Ascending aorta (tissue), 2 donors: ENCODE measurements at places on chromosomes 5 and 9.

- DNase-seq, result no peak
Measured at GRCh38 chr5:92822183-92822582, 758.8 kb downstream of the NR2F1-AS1 start.

DNA sequence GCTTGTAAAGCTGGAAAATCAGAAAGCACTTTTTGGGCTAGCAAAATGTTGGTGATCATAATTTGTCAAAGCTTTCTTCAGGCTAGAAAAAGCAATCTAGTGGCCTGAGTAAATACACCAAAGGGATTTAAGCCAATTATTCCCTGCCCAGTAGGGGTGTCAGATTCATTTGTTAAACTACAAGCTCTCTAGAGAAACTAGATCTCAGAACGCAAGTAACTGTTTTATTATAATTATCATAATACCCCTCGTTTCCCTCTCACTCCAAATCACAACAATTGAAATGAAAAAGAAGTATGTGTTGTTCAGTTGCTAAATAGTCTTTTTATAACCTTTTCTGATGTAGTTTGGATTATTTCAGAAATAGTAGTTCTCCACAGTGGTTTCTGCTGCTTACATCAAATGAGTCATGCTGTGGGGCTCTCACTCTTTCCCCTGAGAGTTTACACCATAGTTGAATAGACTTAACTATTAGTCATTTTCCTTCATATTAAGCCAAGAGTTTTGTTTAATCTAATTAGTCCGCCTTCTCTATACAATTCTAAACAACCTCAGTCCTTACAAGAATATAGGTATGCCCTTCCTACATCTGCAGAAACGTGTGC is 918.6 kb upstream of the DMAC1 start:
- no peak for DNase-seq

- no peak for DNase-seq
Measured at GRCh38 chr5:137015540-137016116, 483.5 kb downstream of the SPOCK1 start.

DNA sequence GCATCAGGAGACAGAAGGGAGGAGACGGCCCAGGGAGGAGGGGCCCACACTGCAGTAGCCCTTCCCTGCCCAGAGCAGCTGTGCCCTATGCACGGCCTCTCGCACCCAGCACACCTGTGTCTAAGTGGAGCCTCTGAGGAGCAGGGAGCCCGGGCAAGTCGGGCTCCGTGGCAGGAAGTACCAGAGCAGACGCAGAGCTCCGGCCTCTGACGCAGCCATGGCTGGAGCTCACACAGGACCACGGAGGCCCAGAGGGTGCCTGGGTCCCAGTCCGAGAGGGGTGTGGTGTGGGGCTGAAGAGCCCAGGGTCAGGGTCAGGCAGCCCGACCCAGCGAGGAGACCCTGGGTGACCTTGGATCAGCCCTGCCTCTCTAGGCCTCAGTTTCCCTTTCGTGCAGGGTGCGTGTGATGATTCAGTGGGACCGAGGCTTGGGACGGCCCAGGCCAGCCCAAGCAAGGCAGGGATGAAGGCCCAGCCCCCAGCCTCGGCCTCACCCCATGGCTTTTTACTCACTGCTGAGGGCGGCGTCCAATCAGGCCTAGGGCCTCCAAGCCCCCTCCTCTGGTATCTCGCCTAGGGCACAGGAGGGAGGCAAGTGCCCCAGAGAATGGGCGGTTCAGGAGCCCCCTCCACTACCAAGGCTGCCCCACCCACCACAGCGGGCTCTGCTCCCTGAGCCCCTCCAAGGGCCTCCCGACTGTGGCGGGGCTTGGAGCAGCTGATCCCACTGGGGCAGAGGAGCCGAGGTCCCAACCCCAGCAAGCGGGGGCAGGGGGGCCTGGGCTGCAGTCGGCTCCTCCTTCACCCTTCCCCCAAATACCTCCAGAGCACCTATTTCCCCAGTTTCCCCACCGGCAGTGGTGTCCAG is 4.3 kb upstream of the AGPAT2 start:
- DNase-seq, result no peak

DNA sequence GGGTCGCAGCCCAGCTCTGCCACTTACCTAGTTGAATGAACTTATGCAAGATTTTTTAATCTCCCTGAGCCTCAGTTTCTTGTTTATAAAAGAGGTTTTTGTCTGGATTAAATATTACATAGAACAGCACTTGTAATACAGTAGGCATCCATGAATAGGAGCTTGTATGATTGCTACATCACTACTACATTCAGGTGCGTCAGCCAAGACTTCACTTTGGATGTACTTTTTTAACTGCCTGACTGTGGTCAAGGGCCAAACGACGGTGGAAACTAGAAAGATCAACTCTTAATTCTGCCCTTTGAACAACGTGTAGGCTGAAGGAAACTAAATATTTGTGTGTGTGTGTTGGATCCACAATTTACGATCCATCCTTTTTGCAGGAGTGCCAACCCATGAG is 172.8 kb downstream of the RFK start:
- no peak for DNase-seq

GRCh38 chr9:91541734-91542133 is 118.1 kb upstream of the NFIL3 start:
- no peak for DNase-seq

GRCh38 chr9:13608451-13608850 is 329.0 kb upstream of the MPDZ start:
- DNase-seq, result no peak

DNA sequence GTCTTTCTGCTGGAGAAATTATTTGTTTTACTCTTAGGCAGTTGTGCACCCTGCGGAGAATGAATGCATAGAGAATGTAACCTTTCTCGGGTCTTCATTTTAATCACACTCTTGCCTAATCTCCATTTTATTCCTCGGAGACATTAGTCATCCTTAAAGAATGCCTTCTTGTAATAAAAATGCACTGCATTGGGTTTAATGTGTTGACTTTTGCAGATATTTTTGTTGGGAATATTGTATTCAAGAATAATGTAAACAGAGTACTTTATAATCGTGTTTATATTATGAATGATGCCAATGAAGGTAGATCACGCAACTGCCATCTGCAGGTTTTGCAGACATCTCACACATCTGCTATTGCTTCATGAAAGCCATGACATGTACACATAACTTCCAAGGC is 1093.9 kb upstream of the CDH6 start:
- no peak for DNase-seq

GRCh38 chr5:22460189-22460588 is 393.0 kb downstream of the CDH12 start:
- no peak for DNase-seq

- no peak for DNase-seq
Measured at GRCh38 chr5:175902026-175902425, 30.6 kb downstream of the CPLX2 start.

DNA sequence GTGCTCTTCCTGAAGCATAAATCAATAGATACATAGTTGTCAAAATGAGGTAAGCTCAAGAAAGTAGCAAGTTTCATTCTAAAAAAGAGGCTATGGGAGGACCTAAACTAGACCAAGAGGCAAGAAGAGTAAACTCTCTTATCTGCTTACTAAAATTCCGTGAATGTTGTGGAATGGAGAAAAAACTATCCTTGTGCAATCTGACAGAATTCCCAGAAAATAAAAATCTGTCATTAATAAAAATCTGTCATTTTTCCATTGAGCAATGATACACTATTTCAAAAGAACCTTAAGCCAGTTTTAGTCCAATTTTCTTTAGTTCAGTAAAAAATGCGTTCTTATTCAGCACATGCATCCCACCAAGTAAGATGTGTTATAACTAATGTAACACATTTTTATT is 15.9 kb upstream of the FANCC start:
- DNase-seq, result no peak

- no peak for DNase-seq
Measured at GRCh38 chr5:1107167-1108022, 4.5 kb downstream of the SLC12A7 start.

DNA sequence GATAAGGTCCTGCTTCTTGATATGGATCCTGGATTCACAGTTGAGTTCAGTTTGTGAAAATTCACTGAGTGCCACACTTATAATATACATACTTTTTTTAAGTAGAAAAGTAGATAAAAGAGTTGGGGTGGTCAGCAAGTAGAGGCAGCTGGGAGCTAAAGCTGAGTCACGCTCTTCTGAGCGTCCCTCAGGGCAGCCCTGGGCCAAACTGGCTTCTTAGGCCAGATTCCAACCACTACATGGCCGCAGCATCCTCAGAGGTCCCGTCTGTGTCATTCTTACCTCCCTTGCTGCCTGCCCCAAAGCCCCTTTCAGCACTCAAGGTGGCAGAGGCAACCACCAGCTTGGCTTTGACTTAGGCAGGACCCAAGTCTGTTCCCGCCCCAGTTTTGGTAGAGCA is 123.3 kb upstream of the TBC1D2 start:
- DNase-seq, result no peak

DNA sequence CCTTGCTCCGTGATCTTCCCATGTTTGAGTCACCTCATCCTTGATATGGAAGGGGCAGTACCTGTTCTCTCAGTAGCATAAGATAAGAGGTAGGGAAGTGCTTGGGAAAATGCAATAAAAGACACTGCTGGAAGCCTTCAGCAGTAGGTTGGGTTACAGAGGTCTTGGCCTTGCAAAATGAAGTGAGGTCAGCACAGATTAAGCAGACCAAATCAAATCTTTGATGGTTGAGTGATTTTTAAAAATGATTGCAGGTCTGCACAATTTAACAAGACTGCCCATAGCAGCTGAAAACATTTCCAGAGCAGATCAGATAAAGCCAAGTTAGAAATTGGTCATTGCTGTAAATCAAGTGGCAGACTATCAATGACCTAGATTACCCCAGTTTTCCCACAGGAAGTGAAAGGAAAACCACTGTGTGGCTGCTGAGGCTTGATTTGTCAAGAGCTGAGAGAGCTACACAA is 32.9 kb downstream of the PALM2AKAP2 start:
- DNase-seq, result no peak

DNA sequence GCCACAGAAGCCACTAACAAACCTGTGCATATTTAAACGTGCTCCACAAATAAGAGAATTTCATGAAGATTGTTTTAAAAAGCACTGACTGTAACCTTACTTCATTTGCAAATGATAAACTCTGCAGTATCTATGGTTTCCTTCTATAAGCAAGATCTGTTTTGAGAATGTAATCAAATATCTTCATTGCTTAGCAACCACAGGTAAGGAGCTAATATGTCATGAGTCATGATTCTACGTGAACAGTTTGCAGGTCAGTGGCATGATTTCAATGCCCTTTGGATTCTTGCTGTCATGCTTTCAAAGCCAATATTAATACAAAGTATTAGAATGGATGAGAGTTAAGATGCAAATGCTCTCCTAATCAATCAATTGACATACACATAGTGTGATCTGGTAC is 325.0 kb downstream of the EDIL3 start:
- DNase-seq, result no peak

DNA sequence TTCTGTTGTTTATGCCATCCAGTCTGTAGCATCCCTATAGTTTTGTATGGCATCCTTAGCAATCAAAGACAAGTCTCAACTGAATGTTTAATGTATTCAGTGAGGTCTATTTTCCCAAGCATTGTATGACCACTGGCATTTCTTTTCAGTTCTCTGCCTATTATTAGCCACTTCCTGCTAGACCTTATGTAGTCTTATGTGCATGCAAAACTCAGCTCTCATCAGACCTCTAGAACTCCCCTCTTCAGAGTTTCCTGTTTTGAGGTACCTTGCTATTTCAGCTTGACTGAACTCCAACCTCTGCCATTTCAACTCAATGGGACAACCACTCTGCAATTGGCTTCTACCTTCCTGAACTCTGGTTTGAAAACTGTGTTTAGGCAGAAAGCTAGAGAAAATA is 113.2 kb downstream of the SLC25A46 start:
- DNase-seq, result no peak

GRCh38 chr9:71814226-71814625 is 45.9 kb upstream of the CEMIP2 start:
- no peak for DNase-seq

DNA sequence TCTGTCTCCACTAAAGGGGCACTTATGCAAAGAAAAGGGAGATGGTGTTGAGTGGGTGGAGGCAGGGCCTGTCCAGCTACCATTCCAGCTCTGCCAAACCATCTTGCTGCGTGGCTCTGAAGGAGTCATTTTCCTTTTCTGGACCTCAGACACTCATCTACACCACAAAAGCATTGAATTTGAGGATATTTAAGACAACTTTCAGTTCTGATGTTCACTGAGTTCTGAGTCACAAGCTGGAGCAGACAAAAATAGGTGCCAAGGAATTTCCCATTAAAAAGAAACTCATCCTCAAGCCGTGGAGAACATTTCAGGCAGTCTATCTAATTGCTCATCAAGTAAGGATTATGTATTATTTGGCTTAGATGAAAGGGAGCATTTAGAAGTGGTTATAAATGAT is 195.0 kb upstream of the TBC1D2 start:
- no peak for DNase-seq

DNA sequence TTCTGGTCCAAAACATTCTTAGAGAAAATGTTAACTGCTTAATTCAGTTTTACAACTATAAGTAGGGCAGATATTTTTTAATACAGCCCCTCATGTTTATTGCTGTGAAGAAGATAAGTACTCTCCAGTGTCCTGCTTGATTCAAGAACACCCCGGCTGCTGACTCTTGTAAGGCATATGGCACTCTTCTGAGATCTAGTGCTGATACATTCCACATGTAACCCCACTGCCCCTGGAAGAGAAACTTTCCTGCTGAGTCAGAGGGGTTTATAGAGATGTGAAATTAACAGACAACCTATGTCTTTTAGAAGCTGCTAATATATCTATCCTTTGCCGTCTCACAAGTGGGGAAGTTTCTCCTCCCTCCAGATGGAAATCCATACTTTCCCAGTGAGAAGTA is 1.0 kb upstream of the MINAR2 start:
- DNase-seq, result no peak

DNA sequence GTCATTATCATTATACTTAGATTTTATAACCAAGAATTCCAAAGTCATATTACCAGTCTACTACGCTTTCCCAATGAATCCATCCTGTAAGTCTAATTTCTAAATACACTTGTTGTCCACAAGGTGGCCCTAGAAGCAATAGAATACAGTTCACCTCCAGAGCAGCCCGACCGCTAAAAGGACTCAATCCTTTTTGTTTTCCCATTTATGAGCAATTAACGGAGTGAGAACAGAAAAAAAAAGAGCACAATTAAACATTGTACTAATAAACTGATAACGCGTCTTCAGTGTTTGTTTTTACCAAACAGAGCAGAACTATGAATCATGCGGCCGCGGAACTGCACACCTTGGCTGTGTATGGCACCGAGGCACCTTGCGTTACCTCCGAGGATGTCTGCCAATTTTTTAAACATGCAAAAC is 160.7 kb upstream of the DAPK1 start:
- DNase-seq, result no peak

- no peak for DNase-seq
Measured at GRCh38 chr9:81629440-81629839, 59.9 kb downstream of the TLE1 start.

DNA sequence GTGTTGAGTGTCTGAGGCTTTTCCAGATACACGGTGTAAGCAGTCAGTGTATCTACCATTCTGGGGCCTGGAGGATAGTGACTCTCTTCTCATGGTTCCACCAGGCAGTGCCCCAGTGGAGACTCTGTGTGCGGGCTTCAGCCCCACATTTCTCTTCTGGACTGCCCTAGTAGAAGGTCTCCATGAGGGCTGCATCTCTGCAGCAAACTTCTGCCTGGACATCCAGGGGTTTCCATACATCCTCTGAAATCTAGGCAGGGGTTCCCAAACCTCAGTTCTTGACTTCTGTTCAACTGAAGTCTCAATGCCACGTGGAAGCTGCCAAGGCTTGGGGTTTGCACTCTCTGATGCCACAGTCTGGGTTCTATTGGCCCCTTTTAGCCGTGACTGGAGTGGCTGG is 256.6 kb upstream of the ITGA1 start:
- no peak for DNase-seq

GRCh38 chr5:27062451-27062850 is 24.1 kb upstream of the CDH9 start:
- DNase-seq, result no peak
